HFFc6 (cell line): ENCODE measurements at places on chromosomes 5 and 9.

GRCh38 chr5:77157732-77158532, 52.5 kb upstream of the PDE8B start:
- DNase-seq: no peak
- no peaks in the 10 kb centered on the region for H3K4me1 ChIP-seq

DNA sequence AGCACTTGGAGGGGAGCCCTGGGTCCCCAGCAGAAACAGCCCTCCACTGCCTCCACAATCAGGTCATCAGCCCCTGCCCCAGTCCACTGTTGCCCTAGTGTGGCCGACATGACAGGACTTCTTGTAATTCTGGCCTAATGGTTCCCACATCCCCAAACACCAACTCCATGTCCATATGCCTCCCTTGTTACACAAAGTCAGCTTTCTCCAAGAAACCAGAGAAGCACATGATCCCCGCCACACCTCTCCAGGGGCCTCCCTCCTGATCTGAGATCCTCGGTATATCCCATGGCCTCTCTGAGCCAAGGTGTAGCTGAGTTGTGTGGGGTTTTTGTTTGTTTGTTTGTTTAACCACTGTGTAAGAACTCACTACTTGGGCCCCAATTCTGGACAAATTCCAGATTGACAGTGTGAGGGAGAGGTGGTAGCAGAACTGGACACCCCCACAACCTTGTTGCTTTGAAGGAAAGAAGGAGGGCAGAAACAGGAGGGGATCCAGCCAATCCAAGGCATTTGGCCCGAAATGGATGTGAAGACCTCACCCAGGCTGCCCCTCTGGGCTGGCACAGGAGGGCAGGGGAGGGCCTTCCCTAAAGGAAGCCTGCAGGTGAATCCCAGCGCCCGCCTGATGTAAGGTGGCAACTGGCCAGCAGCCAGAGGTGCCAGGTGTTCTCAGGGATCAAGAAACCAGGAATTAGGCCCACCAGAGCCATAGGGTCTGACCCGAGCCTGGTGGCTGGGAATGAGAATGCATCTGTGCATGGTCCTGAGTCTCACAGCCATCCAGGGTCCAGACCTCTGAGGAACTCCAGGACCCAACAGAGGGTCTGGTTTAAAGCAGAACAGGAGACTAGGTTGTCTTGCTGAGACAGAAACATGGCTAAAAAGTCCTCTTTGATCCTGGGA, 13.4 kb downstream of the IRF1 start:
- DNase-seq: no peak
- H3K4me3 ChIP-seq: no peak overlapping the region
- H3K27me3 ChIP-seq: no peaks in the 10 kb centered on the region; the same call in 1 of the 2 replicates
- no peaks in the 10 kb centered on the region for H3K36me3 ChIP-seq

DNA sequence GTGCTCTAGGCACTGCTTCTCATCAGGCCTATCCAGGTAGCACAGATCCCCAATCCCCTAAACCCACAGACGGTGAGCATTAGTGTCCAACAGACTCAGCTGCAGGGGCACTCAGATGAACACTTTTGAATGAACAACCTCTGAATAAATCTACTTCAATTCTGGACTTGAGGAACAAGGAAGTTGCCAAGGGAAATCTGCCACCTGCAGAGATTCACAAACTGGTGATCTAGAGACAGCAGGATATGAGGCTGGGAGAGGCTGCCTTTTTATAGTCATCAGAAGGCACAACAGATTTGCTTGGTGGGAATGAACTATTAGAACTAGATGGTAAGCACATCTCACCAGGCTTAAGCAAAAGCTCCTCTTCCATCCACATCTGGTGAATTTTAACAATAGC, 7.0 kb upstream of the HK3 start:
- H3K27me3 ChIP-seq: no peaks in the 10 kb centered on the region
- no peak for DNase-seq
- no peak overlapping the region for H3K4me3 ChIP-seq

DNA sequence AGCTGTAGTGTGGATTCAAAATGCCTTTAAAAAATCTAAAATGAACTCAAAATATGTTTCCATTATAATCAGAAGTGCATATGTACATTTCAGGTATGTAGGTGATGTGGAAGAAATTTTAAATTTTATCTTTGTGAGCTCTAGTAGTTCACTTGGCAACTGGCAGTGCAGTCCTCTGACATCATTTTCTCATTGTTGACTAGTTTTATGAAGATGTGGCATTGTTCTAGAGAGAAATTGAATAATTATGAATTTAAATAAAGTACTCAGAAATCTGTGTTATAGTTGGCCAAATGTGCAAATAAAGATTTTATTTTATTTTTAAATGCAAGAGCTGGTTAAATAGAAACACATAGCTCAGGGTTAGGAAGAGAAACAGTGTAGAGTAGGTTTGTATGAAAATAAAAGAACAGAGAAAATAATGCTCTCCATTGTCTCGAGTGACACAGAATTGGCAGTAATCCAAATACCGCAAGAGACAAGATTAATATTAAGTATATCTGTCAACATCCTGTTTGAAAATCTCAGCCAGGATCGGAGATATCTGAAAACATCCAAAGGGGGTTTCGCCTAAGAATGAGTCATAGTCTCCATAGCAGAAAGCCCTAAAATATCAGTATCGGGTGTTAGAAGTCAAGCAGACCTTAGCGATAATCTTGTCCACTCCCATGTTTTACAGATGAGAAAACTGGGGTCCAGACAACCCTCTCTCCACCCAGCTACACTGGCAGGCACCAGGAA, 189.4 kb downstream of the CCDC192 start:
- no peak for DNase-seq
- H3K27me3 ChIP-seq: peaks cover 7% of the 10 kb centered on the region; the same call in 1 of the 2 replicates
- H3K4me1 ChIP-seq: peaks cover 18% of the 10 kb centered on the region
- no peak overlapping the region for H3K4me3 ChIP-seq
- H3K36me3 ChIP-seq: no peaks in the 10 kb centered on the region

- no peak for DNase-seq
- H3K27me3 ChIP-seq: peaks cover 2% of the 10 kb centered on the region; the same call in 1 of the 2 replicates
- H3K27ac ChIP-seq: peak overlapping the region; percentile 91
- no peaks in the 10 kb centered on the region for H3K36me3 ChIP-seq
- H3K4me1 ChIP-seq: peaks cover 66% of the 10 kb centered on the region
These were observed 6.4 kb upstream of the ABLIM3 start for GRCh38 chr5:149134778-149135500.

DNA sequence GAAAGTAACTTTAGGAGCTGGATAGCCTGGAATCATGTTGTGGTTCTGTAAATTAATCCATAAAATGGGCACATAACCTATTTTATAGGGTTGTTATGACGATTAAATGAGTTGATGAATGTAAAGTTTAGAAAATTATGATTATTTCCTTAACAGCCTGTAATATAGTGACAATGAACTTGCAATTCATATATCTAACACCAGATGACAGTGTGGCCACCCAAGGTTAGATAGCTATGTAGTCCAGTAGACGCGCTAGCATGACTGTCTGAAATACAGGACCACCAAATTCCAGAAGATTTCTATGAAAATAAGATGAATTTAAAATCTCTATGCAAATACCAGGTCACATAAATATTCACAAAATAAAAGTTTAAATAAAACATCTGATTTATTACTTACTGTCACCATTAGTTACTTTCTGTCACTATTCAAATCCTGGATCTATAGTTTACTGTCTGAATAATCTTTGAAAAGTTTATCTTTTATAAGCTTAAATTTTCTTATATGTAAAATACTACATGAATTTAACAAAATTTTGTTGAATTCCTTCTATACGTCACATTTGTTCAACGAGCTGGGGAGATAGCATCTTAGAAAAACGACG, 26.1 kb upstream of the MACIR start:
- H3K4me1 ChIP-seq: peaks cover 37% of the 10 kb centered on the region
- H3K36me3 ChIP-seq: 0 out of 2 replicates have a peak, but pooled peaks cover 4% of the 10 kb centered on the region
- H3K27ac ChIP-seq: no peak overlapping the region

GRCh38 chr9:93891549-93892310, 63.4 kb downstream of the BARX1 start:
- no peaks in the 10 kb centered on the region for H3K4me1 ChIP-seq
- H3K36me3 ChIP-seq: peaks cover 4% of the 10 kb centered on the region; the same call in 1 of the 2 replicates
- no peak overlapping the region for H3K27ac ChIP-seq
- no peak overlapping the region for H3K4me3 ChIP-seq
- no peak for DNase-seq

GRCh38 chr5:158560170-158560569, 539.5 kb downstream of the EBF1 start:
- no peaks in the 10 kb centered on the region for H3K27me3 ChIP-seq
- no peaks in the 10 kb centered on the region for H3K36me3 ChIP-seq
- no peak for DNase-seq

- DNase-seq: no peak
- no peaks in the 10 kb centered on the region for H3K4me1 ChIP-seq
- H3K27ac ChIP-seq: no peak overlapping the region
- peaks cover 5% of the 10 kb centered on the region for H3K27me3 ChIP-seq
- no peak overlapping the region for H3K4me3 ChIP-seq
These were observed 19.2 kb downstream of the NKD2 start for GRCh38 chr5:1027631-1028441.

DNA sequence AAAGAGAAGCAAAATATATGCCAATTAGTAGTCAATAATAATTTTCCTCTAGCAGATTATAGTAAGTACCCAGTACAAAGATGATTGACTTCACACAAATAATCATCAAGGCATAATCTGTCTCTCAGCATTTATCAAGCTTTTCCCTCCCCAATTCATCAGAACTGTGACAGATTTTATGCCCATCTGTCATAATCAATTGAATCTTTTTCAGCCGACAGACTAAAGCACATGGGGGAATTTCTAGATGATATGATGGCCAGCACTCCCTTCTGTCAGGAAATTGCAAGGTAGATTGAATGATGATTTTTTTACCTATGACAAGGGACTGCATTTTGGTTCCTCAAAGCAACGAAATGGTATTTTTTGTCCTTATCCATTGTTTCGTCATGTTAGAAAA, 227.1 kb upstream of the CYLC2 start:
- DNase-seq: no peak
- H3K4me1 ChIP-seq: no peaks in the 10 kb centered on the region
- H3K4me3 ChIP-seq: no peak overlapping the region

- peaks cover 5% of the 10 kb centered on the region; the same call in 1 of the 2 replicates for H3K36me3 ChIP-seq
- no peak for DNase-seq
- H3K4me1 ChIP-seq: peaks cover 14% of the 10 kb centered on the region
- no peak overlapping the region for H3K4me3 ChIP-seq
These were observed 33.0 kb downstream of the ERGIC1 start for GRCh38 chr5:172866802-172867748.

DNA sequence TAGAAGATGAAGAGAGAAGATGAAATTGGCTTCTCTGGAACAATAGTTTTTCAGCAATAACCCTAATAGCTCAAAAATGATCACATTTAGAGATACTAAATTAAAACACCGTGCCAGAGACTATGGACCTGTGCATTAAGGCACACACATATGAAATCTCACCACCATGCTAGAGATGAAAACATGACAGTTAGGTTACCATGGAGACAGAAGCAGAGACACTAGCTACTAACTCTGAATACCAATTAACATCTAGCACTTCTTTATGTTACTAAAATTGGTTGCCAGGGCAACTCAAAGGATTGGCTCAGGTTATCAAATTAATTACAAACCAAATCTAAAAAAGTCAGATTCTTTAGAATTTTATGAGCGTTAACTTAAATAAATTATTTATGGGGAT, 337.7 kb downstream of the PLK2 start:
- H3K36me3 ChIP-seq: no peaks in the 10 kb centered on the region
- no peak overlapping the region for H3K4me3 ChIP-seq
